ENCODE measurements at places on chromosomes 1 and 21.

DNA sequence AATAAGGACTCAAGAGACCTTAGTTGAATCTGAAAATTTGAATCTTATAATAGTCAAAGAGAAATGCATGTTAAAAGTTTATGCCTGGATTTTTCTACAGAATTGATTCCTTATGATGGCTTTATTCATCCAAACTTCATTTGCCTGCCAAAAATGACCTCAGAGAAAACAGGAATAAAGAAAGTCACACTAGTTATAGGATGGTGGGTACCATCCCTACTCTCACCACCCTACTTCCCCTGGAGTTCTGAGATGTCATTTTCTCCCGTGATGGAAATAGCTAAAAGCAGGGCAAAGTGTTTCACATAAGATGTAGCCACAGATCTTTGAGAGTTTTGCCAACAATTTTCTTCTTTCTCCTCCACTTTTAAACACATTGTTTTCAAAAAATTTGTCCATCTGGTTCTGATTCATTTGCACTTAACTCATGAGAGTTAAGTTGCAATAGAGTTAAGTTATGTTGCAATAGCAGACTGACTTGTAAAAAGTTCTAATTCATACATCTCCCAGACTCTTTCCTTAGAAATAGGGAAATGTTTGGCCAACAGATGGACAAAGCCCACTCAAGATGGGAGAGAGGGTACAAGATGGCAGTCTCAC is 384.6 kb downstream of the PLPP3 start:
- DNase-seq: no peak

DNA sequence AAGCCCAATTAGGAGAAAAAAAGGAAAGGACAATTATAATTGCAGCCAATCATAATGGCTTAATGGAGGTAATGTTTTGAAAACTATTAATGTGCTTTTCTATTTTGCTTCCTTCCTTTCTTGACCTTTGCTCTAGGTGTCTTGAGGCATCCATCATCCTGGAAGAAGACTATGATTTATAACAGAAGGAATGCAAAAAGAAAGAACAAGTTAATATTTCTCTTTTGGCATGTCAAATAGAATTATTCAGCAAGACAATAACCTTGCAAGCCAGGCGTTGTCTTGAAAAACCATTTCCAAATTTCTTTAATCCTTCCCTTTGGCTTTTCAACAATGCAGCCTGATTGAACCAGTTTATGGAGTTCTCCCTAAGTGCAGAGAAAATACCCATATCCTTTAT is 107.7 kb upstream of the USP24 start:
- DNase-seq: no peak

- no peak for DNase-seq
Measured at GRCh38 chr1:186009039-186009737, 275.0 kb downstream of the HMCN1 start.

DNA sequence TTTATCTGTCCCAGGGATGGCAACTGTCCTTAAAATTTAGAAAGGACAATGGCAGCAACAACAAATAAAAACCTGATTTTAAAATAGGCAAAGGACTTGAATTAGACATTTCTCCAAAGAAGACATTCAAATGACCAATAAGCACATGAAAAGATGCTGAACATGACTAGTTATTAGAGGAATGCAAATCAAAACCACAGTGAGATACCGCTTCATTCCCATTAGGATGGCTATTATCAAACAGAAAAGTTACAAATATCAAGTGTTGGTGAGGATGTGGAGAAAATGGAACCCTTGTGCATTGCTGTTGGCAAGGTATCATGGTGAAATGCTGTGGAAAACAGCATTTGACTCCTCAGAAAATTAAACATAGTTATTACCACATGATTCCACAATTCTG is 120.7 kb downstream of the CRB1 start:
- DNase-seq: no peak

DNA sequence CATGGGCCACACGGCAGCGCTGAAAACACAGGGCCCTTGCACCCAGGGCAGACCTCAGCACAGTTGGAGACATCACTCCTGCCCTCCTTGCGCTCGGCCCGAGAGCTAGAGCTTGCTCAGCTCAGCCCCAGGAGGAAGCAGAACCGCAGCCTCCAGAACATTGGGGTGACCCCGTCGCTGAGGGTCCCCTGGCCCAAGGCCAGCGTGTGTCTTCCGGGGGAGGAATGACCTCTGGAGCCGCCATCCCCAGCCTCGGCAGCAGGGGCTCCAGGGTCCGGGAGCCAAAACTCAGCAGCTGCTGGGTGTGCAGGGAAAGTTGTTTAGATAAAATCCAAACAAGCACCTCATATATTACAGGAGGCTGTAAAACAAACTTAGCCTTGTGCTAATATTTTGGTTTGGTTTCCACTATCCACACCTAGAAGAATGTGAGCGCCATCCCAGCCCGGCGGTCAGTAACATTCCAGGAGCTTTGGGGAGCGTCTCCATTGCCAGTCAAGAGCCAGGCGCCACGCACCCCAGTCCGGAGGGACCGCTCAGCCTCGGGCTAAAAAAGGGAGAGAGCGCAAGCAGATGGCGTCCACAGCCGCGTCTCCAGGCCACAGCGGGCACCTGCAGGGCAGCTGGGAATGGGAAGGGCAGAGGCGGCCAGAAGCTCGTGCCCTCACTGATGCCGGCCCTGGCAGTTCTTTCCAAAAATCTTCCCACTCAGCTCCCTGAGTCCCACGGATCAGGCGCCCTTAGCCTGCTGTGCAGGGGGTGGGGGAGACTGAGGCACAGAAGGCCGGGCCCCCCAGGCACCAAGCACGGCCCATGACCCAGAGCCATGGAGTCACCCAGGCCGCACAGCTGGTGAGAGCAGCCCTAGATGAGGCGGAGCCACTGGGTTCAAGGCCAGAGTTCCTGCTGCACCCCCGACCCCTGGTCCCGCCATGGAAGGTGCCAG is 52.0 kb downstream of the SLX9 start:
- DNase-seq: peak; percentile 17
